ENCODE measurements at places on chromosomes 3 and 15.

GRCh38 chr15:73324496-73325170 is 44.1 kb downstream of the HCN4 start:
- no peak for DNase-seq

- no peak for DNase-seq
These were observed 23.7 kb upstream of the C3orf49 start for GRCh38 chr3:63795438-63795837.

GRCh38 chr3:72143322-72143721 is 358.4 kb upstream of the PROK2 start:
- DNase-seq = peak; percentile 43

- no peak for DNase-seq
These were observed 2.9 kb downstream of the TNFSF10 start for GRCh38 chr3:172520301-172520831.

GRCh38 chr3:58249358-58250092 is 11.9 kb downstream of the ABHD6 start:
- DNase-seq = no peak

- no peak for DNase-seq
These were observed 7.7 kb upstream of the IVD start for GRCh38 chr15:40397688-40398412.

- peak; percentile 57 for DNase-seq
These were observed 101.2 kb upstream of the MEX3B start for GRCh38 chr15:82146990-82147461.

DNA sequence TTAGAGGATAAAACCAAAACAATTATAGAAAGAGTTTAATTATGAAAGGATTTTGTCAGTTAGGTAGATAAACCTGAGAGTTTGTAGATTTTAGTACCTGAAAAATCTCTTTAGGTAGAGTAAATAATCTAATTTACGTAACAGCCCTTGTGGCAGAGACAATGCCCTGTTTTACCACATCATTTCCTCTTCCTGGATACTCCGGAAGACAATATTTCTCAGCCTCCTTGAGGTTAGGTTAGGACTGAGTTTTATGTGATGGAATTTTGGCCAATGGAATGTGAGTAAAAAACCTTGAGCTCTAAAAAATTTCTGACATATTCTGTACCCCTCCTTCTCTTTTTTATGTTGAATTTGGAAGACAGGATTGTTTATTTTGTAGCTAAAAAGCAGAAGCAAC is 50.7 kb upstream of the TPRG1 start:
- no peak for DNase-seq

GRCh38 chr3:183306798-183307671 is 54.0 kb downstream of the B3GNT5 start:
- peak; percentile 51 for DNase-seq

- DNase-seq = no peak
These were observed 290.4 kb upstream of the STT3B start for GRCh38 chr3:31242026-31242960.

GRCh38 chr3:182300266-182300665 is 493.0 kb upstream of the ATP11B start:
- no peak for DNase-seq

DNA sequence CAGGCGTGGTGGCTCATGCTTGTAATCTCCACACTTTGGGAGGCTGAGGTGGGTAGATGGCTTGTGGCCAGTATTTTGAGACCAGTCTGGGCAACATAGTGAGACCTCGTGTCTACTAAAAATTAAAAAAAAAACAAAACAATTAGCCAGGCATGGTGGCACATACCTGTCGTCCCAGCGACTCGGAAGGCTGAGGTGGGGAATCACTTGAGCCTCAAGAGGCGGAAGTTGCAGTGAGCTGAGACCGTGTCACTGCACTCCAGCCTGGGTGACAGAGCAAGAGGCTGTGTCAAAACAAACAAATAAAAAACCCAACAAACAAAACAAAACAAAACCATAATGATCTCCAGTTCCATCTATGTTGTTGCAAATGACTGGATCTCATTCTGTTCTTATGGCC is 341.3 kb upstream of the CFAP20DC start:
- DNase-seq = no peak
